ENCODE measurements at places on chromosomes 1 and 21.
A peak's percentile ranks its signal among the peaks of the same experiment; 100 is the strongest.

DNA sequence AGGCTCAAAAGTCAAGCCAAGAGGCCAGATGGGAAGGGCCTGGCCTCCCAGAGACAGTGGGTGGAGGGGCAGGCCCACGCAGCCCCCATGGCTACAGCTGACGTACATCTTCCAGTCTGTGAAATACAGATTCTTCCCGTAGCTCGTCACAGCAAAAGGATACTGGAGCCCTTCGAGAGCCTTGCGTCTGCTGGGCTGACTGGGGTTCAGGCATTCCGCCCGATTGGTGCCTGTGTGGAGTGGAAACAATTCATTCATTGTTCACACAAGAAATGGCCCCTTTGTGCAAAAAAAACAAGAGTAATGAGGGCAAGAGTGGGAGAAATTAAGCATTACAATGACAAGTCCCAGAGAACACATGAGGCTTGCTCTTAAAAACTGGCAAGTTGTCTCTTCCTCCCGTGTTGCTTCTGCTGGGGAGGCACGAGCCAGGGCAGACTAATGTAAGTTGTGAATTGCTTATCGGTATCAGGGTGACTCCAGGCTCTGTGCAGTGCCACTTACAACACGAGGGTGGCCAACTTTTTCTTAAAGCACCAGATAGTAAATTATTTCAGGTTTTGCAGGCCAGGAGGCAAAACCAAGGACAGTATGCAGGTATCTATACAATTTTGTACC lies 85.1 kb downstream of the NID1 start:
- no peak overlapping the region for H3K4me3 ChIP-seq
- H3K27me3 ChIP-seq = no peaks in the 10 kb centered on the region

DNA sequence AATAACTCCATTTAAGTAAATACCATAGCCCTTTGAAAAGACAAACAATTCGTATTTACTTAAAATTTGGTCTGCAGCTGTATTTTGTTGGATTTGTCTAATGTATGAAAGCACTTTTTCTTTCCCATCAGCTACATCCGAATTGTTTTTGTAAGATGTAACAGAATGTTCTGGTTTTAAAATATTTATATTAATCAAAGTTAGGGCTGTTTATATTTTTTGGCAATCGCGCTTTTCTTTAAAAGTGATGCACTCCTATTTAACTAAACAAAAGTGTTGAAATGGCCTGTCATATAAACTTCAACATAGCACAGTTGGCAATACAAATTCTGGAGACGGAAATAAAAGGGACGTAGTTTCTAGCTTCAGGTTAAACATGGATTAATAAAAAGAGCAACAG lies 216.3 kb upstream of the ADGRL2 start:
- H3K27ac ChIP-seq = no peak overlapping the region
- no peaks in the 10 kb centered on the region for H3K36me3 ChIP-seq
- DNase-seq = no peak
- H3K4me1 ChIP-seq = peaks cover 4% of the 10 kb centered on the region
- H3K27me3 ChIP-seq = no peaks in the 10 kb centered on the region

DNA sequence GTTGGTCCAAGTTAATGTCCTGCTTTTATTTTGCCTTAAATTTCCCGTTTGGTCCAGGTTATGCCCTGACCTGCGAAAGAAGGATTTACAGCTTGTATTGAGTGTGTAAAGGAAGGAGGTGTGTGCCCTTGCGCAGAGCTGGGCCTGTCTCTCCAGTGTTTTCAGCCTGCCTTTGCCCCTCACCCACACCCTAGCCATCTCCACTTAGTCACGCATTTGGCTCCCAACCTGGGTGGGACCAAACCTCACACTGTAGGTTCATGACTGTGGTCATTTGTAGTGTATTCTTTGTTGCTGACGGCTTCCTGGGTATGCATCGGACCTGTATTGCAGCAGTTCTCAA lies 572 bp upstream of the SRSF10 start:
- peaks cover 37% of the 10 kb centered on the region for H3K4me1 ChIP-seq
- peak; percentile 58 for DNase-seq
- peaks cover 4% of the 10 kb centered on the region for H3K36me3 ChIP-seq
- peak overlapping the region; percentile 96 for H3K27ac ChIP-seq
- H3K27me3 ChIP-seq = no peaks in the 10 kb centered on the region

DNA sequence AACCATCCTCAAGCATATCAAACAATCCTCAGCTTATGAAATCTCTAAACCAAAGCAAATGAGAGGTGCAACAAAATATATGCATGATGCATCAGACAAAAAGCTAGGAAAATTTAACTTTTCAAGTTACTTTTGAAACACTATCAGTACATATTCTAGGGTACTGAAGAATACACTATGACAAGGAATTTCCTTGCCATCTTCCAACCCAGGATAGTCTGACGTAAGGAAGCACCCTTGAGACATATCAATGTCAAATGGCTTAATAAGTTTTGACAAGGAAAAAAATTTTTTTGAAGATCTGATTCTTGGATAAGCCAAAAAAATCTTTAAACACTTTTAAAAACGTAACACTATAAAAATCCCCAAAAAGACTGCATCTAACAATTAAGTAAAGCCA lies 64.9 kb downstream of the KIFAP3 start:
- H3K36me3 ChIP-seq = 0 out of 2 replicates have a peak, but pooled peaks cover under 1% of the 10 kb centered on the region
- H3K27me3 ChIP-seq = no peaks in the 10 kb centered on the region
- H3K27ac ChIP-seq = no peak overlapping the region
- H3K4me1 ChIP-seq = no peaks in the 10 kb centered on the region
- H3K4me3 ChIP-seq = no peak overlapping the region

DNA sequence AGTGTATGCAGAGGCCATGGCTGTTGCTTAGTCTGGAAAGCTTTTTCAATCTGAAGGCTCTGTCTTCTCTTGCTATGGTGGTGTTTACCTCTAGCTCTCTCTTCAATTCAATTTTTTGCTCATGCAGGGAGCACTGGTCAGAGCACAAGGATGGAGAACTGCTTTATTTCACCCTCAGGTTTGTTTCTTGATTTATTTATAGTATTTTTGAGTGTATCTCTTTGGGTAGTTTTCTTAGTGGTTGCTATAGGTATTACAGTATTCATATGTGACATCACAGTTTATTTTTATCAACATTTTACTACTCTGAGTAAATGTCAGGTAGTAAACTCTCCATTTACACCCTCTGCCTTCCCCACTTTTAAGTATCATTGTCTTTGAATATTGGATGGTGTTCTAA lies 147.9 kb downstream of the RASAL2 start:
- DNase-seq = peak; percentile 16
- H3K4me3 ChIP-seq = peak overlapping the region; percentile 33
- H3K36me3 ChIP-seq = no peaks in the 10 kb centered on the region
- no peaks in the 10 kb centered on the region for H3K27me3 ChIP-seq

DNA sequence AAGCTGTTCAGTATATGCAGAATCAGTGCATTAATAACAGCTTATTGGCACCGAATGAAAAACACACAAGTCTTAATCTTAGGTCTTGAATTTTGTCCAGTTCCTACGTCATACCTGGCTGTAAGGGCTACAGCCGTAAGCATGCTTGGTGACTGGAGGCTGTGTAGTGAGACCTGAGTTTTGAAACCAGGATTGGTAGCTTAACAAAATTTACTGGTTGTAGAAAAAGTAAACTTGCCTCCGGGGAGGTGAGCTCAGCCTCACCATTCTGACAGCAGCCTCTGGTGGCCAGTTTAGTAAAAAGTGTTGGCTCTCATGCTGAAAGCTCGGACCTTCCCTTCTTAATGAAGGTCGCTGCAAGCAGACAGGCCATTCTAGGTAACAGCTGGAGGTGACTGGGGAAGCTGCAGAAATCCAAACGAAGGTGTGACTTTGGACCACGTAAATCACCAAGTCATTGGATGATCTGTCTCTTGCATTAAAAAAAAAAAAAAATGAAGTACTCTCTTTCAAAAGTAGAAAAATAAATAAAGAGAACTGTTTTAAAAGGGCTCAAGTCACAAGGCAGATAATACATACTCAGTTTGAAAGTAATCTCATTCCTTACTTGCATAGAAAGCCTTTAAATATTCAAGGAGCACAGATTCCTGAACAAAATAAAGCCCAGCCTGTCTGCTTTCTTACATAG lies 48.9 kb downstream of the HLCS start:
- DNase-seq = peak; percentile 58
- no peak overlapping the region for H3K4me3 ChIP-seq
- H3K27me3 ChIP-seq = no peaks in the 10 kb centered on the region

GRCh38 chr21:41045534-41046268 lies 122.3 kb upstream of the BACE2 start:
- H3K36me3 ChIP-seq = no peaks in the 10 kb centered on the region
- no peak for DNase-seq
- H3K27ac ChIP-seq = no peak overlapping the region
- H3K27me3 ChIP-seq = no peaks in the 10 kb centered on the region
- no peak overlapping the region for H3K4me3 ChIP-seq
- no peaks in the 10 kb centered on the region for H3K4me1 ChIP-seq

- H3K4me1 ChIP-seq = no peaks in the 10 kb centered on the region
- no peak for DNase-seq
- H3K36me3 ChIP-seq = no peaks in the 10 kb centered on the region
- H3K4me3 ChIP-seq = no peak overlapping the region
These were observed 298.5 kb upstream of the PROX1 start for GRCh38 chr1:213689260-213689659.

GRCh38 chr1:115224636-115225035 lies 113.4 kb downstream of the NGF start:
- H3K4me3 ChIP-seq = no peak overlapping the region
- H3K27me3 ChIP-seq = no peaks in the 10 kb centered on the region
- H3K4me1 ChIP-seq = peaks cover 11% of the 10 kb centered on the region
- no peak for DNase-seq

DNA sequence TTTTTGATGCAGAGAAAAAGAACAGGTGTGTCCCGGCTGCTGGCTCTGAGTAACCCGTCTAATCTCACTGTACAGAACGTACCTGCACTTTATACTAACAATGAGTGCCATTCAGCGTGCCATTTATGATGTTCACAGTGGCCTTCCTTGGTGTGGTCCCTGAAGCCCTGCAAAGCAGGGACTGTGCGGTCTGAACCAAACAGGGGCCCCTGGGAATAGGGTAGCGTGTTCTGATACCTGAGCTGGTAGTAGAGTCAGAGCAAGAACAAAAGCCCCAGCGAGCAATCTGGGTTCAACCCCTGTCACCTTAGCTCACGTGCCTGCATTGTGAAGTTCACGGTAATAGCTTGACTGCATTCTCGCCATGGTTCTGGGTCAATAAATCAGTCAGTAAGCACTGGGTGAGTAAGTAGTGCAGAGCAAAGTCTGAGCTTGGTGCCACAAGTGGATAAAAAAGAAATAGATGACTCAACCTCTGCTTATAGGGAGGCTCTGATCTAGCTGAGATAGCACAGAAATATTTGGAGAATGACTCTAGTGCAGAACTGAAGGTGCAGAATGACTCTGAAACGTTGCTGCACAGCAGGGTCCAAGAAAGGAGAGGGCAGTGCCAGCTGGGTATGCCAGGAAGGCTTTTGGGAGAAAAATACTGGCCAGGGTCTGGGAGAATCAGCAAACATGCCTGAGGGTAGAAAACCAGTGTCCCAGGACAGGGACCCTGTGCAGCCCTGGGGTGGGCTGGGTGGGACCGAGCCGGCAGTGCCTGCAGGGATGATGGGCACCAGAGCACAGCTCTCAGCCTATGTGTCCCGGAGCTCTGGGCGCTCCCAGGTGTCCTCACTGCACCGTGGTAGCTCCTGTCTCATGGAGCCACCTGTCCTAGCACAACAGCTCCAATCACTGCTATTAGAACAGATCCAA lies 125.9 kb downstream of the RHOU start:
- no peak overlapping the region for H3K27ac ChIP-seq
- H3K27me3 ChIP-seq = peaks cover 8% of the 10 kb centered on the region
- H3K36me3 ChIP-seq = no peaks in the 10 kb centered on the region
- peaks cover 18% of the 10 kb centered on the region for H3K4me1 ChIP-seq
- no peak overlapping the region for H3K4me3 ChIP-seq
- peak; percentile 92 for DNase-seq

GRCh38 chr21:40505681-40506080 lies 341.3 kb downstream of the DSCAM start:
- no peaks in the 10 kb centered on the region for H3K27me3 ChIP-seq
- H3K36me3 ChIP-seq = no peaks in the 10 kb centered on the region
- no peak overlapping the region for H3K4me3 ChIP-seq
- no peak overlapping the region for H3K27ac ChIP-seq

DNA sequence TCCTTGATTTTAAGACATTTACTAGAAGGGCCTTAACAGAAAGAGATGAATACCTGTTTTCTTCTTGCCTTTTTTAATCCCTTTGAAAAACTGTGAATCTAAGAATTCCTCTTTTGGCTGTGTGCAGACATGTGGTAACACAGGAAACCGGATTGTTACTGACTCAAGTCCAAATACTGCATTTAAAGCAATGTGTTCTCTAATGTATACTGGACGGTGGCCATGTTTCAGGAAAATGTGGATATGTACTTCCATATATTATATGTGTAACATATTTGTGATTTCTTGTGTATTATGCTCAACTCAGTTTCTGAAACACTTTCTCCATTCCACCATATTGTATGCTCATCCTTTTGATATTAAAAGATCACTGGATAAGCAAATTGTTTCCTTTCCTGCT lies 185.1 kb downstream of the LRRC7 start:
- no peaks in the 10 kb centered on the region for H3K4me1 ChIP-seq
- H3K36me3 ChIP-seq = no peaks in the 10 kb centered on the region
- H3K27ac ChIP-seq = no peak overlapping the region
- DNase-seq = no peak

GRCh38 chr1:212587016-212587887 lies 21.3 kb upstream of the ATF3 start:
- peaks cover 63% of the 10 kb centered on the region for H3K27me3 ChIP-seq
- H3K27ac ChIP-seq = no peak overlapping the region
- H3K4me3 ChIP-seq = no peak overlapping the region
- DNase-seq = peak; percentile 27
- H3K4me1 ChIP-seq = no peaks in the 10 kb centered on the region
- no peaks in the 10 kb centered on the region for H3K36me3 ChIP-seq
